ENCODE measurements at places on chromosomes 12 and 14.

GRCh38 chr12:84841591-84841990 lies 71.0 kb downstream of the SLC6A15 start:
- DNase-seq: no peak

- no peak for DNase-seq
Observed at GRCh38 chr12:40560848-40561247, 131.4 kb upstream of the CNTN1 start.

DNA sequence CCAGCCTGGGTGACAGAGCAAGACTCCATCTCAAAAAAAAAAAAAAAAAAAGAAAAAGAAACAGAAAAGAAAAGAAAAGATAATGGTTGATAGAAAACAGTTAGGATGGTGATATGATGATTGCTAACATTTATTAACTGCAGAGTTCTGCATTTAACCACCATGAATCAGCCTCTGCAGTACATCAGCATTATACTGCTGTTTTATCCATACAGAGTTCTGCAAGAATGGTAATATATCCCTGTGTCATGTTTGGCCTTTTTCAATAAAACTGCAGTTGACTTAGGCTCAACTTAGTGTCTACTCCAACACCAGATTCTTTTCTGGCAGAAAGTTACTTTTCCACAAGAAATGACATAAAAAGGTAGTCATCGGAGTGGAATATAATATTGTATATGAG lies 62.6 kb downstream of the DUSP6 start:
- DNase-seq: no peak

DNA sequence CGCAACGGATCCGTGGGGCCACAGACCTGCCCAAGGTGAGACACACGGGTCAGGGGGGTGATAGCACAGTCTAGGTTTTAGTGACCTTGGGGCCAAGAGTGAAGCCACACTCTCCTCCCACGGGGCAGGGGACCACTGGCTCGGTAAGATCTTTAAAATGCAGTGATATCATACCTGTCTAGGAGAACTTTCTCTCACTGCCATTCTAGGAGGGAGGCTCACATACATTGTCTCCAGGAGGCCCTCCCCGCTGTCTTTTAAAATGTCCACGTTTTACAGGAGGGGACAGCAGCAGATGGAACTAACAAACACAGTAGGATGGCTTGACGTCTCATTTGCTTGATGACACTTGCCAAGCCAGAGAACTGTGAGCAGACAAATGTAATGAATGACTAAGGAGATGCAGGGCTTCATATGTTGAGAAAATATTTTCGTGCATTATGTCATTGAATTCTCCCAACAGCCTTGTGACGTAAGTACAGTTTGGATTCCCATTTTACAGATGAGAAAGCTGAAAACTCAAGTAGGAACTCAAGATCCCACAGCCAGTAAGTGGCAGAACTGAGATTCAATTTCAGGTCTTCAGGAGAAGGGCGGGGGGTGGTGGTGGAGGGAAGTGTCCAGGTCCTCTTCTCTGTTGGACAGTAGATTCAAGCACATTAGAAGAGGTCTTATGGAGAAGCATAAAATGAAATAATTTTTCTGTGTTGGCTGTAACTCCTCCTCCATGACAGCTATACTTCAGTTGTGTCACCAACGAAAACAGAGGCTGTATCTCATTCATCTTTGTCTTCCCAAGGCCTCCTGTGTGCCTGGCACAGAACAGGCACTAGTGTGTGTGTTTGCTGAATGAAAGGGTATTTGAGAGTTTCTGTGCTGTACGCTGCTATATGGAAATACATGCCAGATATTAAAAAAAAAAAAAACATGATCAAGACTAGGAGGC lies 2.1 kb downstream of the VASH1 start:
- no peak for DNase-seq

DNA sequence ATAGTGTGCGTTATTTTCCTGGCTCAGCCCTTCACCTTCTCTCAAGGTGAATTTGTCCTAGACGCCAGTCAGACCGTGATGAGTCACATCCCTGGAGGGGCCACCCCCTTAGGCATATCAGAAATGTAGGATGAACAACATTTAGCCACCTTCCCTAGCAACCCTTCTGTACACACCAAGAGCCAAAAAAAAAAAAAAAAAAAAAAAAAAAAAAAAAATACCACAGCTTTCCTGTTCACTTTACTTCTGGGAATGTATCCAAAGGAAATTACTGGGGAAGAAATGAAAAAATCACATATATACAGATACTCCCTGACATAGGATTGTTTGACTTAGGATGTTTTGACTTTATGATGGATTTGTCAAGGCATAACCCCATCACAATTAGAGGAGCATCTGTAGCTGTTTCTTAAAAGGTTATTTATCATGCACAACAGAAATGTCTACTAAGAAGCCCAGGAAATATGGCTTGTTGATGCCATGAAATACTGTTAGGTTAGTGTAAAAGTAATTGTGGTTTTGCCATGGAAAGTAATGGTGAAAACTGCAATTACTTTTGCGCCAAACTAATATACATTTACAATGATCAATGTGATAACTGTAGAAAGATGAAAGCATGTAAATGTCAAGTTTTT lies 68.2 kb upstream of the BDKRB2 start:
- DNase-seq: no peak

DNA sequence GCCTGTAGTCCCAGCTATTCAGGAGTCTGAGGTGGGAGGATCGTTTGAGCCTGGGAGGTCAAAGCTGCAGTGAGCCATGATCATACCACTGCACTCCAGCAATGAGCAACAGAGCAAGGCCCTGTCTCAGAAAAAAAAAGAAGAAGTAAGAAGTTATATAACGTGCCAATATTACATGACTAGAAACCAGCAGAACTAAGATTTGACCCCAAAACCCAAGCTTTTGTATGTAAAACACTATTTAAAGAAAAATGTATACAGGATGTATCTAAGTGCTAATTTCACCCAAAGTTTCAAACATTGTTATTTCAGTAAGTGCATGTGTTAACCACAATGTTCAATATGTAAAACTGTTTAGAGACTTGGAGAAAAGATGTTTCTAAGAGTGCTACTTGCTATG lies 94.7 kb downstream of the SLC5A8 start:
- no peak for DNase-seq

DNA sequence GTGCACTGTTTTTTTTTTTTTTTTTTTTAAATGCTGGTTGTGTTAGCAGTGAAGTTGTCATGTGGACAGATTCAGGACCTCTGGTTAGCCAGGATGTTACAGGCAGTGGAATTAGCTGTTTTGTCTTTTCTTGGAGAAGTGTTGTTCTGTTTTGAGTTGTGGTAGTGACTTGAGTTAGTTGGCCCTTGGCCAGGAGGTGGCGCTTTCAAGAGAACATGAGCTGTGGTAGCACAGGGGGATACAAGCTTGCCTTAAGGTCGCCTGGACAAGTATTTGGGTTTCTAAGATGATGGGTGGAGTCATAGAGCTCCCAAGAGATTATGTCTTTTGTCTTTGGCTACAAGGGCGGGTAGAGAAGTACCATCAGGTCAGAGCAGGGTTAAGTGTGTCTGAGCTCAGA lies 33.3 kb upstream of the CCDC198 start:
- no peak for DNase-seq

DNA sequence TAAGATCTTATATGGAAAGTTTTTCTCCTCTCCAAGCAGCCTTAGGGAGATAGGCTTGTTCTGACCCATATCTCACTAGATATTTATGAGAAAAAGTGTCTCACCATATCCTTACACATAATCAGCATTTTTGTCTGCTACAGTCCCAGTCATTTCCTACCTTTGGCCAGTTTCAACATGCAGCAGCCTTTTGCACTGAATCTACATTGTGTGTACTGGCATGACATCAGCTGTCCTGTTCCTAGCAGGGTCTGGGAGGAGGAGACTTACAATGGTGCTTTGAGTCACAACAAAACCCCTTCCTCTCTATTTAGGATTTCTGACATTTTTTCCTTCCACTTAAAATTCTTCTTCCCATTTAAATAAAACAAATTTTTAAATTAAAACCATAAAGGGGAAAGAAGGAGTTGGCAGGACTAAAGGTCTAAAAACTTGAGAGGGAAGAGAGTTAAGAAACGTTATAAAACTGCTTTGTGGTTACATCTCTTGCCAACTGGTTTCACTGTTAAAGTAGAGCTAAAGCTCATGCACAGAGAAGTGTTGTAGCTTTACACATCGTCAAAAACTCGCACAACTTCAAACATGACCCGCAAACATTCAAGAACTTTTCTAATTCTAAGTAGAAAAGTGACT lies 53.3 kb upstream of the CERS5 start:
- DNase-seq: no peak

DNA sequence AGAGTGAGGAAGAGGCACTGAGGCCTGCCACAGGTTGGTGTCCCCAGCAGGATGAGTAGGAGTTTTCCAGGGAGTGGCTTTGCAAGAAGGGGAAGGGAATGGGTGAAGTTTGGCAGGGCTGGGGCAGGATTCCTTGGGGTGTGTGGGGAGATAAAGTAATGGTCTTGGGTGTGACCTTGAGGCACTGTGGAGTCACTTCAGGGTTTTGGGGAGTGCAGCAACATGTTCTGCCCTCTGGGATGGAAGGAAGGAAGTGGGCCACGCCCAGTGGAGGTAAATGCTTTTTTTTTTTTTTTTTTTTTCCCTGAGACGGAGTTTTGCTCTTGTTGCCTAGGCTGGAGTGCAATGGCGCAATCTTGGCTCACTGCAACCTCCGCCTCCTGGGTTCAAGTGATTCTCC lies 108.9 kb downstream of the ADCK1 start:
- no peak for DNase-seq

DNA sequence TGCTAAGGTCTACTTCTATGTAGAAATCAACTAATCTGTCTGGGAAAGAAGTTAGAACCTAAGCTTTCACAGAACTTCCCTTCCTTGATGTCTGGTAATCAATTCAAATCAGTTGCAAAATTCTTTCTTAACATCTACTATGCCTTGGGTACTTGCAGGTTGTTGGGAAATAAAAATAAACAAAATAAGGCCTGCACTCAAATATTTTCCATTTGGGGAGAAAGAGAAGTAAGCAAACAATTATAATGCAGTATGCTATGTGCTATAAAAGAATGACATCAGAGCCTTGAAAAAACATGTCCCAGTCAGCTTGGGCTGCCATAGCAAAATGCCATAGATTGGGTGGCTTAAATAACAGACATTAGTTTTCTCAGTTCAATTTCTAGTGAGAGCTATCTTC lies 425.9 kb upstream of the DCN start:
- DNase-seq: no peak

- DNase-seq: peak; percentile 39
Observed at GRCh38 chr12:52023182-52023975, 16.6 kb downstream of the TAMALIN start.

GRCh38 chr12:16545836-16546235 lies 60.1 kb downstream of the LMO3 start:
- no peak for DNase-seq

DNA sequence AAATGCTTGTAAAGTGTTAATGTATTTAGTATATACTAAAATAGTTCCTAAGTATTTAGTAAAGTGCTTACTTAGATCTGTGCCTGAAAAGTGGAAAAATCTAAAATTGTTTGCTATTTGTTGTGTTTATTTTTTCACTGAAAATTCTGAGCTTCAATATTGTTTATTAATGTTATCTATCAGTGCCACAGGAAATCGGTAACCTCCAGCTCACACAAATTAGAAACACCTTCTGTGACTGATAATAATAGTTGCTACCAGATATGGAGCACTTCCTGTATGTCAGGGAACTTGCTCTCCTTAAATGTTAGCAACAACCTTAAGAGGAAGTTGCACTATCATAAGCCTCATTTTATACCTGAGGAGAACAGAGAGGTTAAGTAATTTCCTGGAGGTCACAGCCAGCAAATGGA lies 723 bp upstream of the LRP10 start:
- DNase-seq: no peak

DNA sequence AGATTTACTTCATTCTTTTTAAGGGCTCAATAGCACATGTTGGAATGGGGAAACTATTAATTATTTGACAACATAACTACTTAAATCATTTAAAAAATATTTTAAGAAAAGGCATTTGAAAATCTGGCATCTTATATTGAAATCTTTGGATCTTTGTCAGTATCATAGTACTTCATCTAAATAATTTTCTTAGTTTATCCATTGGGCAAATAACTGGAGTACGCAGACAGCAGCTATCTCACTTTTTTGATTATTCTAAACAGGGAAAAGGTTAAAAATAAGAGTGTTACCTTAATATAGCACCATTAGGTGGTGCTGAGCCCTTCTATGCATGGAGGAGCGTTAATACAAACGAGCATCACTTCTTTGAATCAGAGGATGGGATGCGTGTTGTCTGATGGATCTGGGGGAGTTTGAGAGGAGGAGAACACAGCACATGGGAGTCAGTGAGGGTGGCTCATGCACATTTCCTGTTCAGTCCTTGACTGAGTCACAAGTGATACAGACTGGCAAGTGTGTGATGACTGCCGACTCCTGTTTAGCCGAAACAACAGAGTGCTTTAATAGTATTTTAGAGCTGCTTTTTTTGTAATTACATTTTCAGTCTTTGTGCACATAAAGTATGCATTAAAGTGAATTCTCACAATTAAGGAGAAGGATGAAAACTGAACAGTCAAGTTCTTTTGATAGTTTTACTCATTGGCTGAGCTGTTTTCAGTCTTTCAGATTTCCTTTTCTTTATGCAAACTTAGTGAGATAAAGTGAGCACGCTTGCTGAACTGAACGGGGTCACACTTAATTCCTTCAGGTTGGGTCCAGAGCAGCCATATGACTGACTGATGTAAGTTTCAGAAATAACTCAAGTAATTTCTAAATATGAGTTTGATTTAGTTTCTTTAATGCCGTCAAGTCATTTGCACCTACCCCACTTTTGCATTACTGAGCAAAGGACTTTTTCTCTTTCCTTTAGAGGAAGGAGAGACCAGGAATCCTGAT lies 92.7 kb downstream of the DIP2B start:
- DNase-seq: no peak

DNA sequence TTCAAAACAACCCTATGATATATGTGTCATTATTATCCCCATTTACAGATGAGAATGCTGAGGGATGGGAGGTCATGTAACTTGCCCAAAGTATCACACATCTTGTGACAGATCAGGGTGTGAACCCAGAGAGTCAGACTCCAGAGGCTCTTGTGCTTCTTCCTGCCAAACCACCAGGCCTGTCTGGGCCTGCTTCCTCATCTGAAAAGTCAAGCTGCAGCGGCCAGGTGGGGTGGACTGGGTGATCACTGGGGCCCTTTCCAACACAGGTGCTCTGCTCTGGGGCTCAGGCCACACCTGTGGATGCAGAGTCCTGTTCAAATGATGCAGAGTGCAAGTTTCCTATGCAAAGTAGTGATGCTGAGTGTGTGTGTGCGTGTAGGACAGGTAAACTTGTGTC lies 26.7 kb downstream of the TSPAN11 start:
- DNase-seq: peak; percentile 4

GRCh38 chr12:129788506-129789084 lies 115.2 kb downstream of the TMEM132D start:
- no peak for DNase-seq

DNA sequence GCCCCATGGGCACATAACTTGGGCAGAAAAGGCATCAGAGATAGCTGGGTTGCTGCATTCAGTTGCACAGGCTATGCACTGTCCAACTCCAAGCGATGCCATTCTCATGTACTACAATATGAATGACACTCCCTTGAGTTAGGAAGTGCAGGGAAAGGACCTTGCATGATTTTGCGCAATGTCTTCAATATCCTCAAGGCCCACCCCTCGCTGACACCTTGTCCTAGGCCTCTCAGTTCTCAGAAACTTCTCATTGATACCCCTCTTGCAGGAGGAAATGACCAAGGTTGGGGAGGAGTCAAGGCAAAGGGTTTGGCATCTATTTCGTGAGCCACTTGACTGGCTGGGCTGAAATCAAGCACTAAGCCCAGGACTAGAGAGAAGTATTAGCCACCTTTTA lies 70.4 kb downstream of the ARL6IP4 start:
- DNase-seq: no peak

- DNase-seq: no peak
Observed at GRCh38 chr14:95215094-95215725, 57.9 kb upstream of the DICER1 start.

GRCh38 chr12:88308825-88309224 lies 166.7 kb downstream of the TMTC3 start:
- DNase-seq: no peak
